ENCODE measurements at places on chromosomes 5 and 9.
A peak's percentile ranks its signal among the peaks of the same experiment; 100 is the strongest.

DNA sequence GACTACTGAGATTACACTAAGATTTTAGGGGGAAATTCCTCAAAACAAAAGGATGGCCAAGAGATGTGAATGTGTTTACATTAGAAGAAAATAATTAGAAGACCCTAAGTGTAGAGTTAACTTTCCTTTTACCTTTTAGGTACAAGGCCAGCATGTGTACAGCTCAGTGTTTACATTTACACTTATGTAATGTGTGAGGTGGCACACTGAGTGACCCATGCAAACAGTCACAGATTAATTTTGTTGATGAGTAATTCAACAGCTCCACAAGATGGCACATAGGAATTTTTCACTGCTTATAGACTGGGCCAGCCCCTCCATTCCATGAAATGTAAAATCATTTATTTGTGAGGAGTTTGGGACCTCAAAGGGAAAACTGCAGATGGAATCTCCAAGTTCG, 90.1 kb upstream of the SLC12A2 start:
- DNase-seq: no peak

DNA sequence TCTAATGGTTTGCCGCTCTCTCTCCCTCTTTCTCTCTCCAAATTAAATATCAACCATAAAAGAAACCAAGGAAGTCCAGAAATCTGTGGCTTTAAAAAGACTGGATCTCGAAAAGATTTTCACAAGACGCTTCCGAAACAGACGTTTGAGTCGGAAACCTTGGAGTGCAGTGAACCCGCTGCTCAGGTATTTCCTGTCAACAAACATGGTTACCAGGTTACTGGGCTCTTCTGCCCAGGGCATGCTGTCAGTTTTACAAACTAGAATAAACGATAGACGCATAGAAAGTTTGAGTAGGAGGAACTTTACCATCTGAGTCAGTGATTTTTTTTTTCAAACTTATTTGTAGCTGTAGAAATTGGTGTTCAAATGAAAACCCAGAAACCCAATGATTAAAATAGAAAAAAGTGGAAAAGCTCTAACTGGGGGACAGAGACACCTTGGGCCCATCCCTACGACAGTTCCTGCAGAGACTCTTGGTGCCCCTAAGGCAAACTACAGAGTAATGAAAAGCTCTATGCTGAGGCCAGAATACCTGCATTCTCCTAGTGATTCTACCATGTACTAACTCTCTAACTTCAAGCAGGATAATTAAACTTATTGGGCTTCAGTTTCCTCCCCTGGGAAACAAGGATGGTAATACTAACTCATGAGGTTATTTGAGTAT, 90.0 kb downstream of the DOCK8 start:
- no peak for DNase-seq

GRCh38 chr5:154892369-154892771, 33.9 kb downstream of the CNOT8 start:
- DNase-seq: no peak

DNA sequence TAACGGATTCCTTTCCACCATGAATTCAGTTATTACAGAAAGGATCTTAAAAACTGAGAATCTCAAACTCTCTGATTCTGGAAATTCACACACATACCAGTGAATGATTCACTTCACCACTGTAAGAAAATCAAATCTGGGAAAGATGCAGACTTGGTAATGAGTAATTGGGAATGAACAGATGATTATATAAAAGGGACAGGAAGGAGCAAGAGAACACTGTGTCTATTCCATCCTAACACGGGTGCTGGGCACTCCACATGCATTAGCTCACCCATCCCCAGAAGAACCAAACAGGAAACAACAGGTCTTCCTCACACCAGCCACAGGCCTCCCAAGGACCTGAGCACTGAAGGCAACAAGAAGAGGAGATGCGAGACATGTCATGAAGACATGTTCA, 74.8 kb upstream of the ZNF622 start:
- no peak for DNase-seq

DNA sequence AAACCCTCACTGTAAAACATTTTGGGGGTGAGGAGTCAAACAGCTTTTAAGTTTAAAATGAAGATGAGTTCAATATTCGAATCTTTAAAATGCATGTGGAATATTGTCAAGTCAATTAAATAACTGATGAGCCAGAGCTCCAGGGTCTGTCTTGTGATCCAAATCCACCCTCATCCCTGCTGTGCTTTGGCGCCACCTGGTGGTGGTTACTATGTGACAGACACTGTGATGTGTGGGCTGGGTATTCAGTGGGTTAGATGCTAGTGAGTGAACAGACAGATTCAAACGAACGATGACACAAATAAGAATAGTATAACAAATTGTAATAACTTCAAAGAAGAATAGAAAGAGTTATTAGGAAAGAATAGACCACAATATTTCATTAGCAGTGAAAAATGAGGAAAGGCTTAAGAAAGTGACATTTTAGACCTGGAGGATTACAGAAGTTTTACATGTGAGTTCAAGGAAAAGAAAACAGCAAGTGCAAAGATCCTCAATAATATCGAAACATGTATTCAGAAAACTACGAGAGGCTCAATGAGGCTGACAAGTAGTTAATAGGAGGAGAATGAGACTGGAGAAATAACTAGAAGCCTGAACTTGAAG, 51.4 kb upstream of the CHSY3 start:
- peak; percentile 85 for DNase-seq

DNA sequence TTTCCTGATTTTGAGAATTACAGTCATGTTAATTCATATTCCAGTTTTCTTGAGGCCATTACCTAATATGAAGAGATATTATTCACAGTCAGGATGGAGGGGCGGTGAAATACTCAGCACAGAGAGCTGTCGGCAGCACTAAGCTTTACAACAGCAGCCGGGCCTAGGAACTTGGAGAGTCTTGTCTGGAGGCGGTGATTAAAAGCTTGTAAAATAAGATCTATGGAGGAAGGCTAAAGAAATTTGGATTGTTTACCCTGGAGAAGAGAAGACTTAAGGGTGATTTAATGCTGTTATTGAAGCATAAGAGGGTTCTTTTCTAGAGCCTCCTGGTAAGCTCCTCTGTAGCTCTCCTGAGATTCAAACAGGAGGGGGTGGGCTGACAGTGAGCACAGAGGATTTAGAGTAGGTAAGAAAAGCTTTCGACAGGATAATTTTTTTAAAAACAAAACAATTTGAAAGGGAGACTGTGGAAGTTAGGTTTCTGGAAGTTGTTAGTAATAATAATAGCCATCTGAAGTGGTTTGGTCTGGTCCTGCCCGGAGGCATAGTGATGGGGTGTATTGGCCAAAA, 406.3 kb upstream of the ADAMTSL1 start:
- DNase-seq: no peak

DNA sequence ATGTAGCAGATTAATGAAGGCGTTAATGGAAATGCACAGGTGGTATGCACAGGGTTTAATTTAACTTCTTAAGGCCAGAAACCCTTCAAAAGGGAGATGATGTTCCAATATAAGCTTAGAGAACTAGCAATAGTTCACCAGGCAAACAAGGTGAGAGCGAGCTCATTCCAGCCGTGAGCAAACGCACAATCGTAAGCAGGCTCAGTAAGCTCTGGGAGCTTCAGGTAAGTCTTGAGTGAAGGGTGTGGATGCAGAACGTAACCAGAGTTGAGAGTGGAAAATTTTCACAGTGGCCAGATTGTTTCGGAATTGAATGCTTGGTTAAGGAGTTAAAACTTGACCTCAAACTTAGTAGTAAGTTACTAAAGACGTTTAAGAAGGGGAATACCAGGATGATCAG, 5.7 kb downstream of the EQTN start:
- DNase-seq: no peak

DNA sequence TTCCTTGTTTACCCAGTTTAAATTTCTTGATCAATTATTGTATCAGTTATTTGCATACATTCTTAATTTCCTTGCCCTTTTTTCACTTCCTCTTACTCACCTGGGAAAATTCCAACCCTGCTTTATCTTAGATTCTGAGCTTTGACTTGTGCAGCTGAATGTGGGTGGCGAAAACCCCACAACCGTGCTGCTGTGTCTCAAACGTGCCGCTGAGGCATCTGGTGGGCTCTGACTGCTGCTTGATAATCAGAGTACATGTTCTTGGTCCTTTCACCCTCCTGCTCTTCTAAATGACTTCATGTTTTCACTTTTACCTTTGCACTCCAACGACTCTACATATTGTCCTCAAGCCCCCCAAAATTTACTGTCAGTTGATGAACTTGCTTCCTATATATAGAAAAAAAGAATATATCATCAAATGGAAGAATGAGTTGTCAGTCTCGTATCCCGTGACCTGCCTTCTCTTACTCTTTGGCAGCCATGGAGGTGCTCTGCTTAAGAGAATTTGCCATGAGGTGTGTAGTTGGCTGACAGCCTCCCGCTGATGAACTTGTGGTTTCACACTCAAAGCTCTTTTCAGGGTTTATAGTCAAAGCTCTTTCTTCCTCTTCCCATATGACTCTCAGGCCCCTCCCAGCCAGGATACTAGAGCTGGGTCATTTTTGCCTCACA, 14.0 kb upstream of the JAK2 start:
- no peak for DNase-seq

DNA sequence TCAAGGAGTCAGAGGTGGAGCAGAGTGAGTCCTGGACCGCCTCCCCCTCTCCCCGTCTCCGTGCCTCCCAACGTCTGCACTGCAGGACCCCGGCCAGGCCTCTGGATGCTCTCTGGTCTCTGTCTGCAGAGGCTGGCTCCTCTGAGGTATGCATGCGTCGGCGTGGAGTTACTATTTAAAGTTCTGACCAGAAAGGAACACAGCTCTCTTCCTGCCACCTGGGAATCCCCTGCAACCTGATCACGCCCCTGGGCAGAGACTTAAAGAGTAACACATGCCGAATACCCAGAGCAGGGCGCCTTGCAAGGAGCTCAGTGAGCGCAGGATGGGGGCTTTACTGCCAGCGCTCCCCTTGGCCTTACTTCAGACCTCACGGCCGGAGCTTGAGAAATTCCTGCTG, 16.0 kb downstream of the ANXA6 start:
- DNase-seq: no peak

GRCh38 chr9:89488131-89488530, 9.8 kb downstream of the SEMA4D start:
- no peak for DNase-seq

- no peak for DNase-seq
These were observed 52.4 kb downstream of the NIPBL start for GRCh38 chr5:36928947-36929346.

GRCh38 chr5:55636177-55636576, 75.9 kb downstream of the SLC38A9 start:
- no peak for DNase-seq

DNA sequence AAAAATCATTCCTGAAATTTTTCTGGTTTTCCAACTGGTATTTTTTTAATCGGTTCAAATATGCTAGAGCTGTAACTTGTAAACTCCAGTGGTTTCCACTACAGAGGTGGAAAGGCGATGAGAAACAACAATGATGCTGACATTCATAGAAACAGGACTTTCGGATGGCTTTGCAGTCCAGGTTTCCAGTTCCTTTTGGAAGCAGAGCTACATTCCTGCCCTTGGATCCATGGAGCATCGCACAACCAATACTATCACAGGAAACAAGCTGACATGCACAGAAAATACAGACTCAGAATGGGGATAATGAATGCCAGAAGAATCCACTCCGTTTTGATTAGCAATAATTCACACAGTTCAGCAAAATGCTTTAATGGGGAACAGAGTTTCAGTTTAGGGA, 140.0 kb downstream of the EPB41L4A start:
- no peak for DNase-seq

DNA sequence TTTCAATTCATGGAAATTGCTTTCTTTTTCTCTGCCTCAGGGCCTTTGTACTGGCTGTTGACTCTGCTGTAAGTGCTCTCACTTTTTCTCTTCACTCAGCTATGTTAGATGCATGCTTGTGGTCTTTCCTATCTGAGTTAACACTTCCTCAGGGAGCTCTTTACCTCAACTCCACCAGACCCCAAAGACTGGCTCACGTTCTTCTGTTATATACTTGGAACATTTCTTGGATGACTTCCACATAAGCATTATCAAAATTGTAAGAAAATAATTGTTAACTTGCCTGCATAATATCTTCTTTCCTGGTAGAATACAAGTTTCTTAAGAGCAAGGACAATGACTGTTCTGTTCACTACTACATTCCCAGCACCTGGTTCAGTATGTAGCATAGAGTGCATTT, 455.9 kb downstream of the EBF1 start:
- no peak for DNase-seq

GRCh38 chr5:93054424-93055163, 526.4 kb downstream of the NR2F1-AS1 start:
- DNase-seq: no peak

DNA sequence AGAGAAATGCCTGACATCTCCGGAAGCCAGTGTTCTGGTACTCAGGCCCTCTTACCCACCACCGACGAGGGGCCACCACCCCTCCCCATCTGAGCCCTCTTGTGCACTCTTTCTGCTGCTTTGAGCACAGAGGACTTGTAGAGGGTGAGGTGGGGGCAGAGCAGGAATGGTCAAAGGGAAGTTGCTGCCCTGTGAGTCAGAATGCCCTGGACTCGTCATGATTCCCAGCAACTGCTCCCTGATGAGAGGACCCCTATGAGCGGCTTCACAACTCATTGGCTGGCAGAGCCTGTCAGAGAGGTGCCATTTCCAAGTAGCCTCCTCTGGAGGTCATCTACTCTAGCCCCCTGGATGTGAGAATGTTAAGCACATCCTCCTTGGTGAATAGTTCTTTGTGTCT, 845 bp downstream of the ECSCR start:
- DNase-seq: no peak

- DNase-seq: no peak
These were observed 357.8 kb downstream of the TMEM167A start for GRCh38 chr5:82719368-82719767.

- no peak for DNase-seq
These were observed 295.3 kb upstream of the TNC start for GRCh38 chr9:115413304-115413703.

DNA sequence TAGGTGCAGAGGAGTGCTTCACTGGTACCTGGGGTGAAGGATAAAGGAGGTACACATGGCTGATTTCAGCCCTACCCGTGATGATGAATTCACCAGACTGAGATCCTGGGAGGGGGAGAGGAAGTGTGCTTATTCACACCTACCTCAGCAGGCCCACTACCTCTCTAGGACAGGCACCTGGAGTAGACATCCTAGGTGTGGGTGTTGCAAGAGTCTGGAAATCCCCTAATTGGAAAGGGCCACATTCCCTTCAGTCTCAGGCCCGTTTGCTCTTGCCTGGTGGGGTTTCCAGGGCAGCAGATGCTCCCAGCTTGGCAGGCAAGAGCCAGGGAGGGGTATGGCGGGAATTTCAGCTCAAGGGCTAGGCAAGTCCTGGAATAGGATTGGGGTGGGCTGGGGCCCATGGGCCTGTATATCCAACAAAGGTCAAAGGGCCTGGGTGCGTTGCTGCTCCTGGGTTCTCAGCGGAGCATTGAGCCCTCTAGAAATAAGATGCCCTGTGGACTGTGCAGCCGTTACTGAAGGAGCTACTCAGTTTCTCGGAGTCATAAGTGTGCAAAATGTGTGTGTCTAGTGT, 5.8 kb upstream of the CCL21 start:
- no peak for DNase-seq

DNA sequence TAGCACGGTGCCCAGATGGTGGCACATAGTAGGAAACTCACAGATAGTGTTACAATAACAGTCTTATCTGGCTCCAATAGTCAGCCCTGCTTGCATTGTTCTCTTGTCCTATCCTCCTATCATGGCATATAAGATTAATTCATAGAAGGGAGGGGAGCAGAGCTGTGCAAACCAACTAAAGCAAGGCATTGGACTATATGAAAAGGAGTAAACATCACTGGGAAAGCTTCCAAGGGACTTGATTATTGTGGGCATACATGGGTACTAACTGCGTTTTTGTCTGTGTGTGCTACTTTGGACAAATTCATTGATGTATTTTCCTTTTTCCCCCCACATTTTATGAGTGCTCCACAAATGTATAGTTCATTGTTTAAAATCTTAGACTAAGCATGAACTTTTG, 43.8 kb upstream of the C5orf47 start:
- DNase-seq: no peak
